GM10248 (cell line): ENCODE measurements at places on chromosomes 2 and 18.

DNA sequence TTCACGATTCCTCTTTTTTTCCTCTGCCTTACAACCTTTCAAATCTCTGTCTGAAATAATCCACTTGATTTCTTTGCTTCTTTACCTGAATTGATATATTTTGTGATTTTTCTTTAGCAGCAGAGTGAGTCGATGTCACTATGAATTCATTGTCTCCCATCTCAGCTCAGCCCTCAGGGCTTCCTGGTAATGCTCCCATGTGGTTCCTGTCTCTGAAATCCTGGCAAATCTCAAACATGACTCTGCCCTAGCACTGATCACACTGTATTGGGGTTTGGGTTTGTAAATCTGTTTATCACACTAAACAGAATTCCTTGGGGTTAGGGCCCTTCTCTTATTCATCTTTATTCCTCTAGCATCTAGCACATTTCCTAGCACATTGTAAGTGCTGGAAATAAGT is 43.0 kb upstream of the MSTN start:
- DNase-seq = no peak

GRCh38 chr2:38170067-38170466 is 94.1 kb upstream of the CYP1B1 start:
- DNase-seq = no peak

GRCh38 chr2:55173438-55174054 is 58.5 kb downstream of the CLHC1 start:
- DNase-seq = no peak

- DNase-seq = no peak
These were observed 386.1 kb downstream of the SOCS6 start for GRCh38 chr18:70674896-70675295.

GRCh38 chr2:221844212-221845020 is 272.3 kb upstream of the EPHA4 start:
- DNase-seq = no peak

DNA sequence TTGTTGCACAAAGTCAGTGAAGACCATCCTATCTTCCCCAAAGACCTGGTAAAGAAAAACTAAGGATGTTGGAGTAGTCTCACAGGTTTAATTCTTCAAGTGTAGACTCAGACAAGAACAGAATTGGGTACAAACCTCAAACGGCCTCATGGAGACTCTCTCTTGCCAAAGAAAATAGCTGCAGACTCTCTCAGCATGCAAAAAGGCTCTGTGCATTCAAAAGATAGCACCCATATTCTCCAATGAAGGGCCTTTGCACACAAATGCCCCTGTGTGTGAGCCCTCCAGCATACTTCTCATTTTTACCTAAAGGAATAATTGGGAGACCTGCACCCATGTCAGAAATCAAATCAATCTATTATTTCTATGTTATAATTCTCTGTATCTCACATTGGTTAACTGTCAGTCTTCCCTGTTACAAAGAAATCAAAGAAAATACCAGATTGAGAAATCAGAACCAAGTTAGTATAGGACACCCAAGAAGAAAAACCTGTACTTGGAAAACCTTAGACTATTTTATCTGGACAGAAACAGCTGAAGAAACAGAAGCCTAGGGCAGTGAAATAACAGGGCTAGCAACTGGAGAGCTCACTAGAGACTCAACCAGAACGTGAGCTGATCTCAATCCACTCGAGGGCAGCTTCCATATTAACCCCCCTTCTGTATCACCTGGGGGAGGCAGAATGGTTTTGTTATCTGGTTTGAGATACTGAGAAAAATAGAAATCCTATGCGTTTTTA is 134.7 kb upstream of the DNAJC10 start:
- DNase-seq = no peak
